ENCODE measurements at places on chromosomes 12 and 14. TPM values are rescaled to one million over a fixed set of nuclear protein-coding genes. Genes with fewer than 3 reads are reported as not detected.

DNA sequence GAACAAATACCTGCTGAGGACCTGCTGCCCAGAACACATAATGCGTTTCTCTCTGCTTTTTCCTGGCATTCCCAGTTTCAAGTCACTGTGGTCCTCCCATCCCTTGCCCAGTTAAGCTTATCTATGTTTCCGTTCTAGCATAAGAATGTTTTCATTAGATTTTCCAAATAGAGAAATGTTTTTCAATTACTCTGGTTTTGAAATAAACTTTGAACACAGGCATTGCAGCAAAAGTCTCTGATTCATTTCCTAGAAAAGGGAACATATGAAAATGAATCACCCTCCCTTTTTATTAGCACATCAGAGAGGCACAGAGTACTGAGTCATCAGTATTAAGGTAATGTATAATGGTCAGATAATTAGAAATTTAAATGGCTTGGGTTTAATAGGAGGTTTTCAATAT, 201.1 kb upstream of the TMEM260 start:
- DNase-seq: peak; percentile 17

- no peak for DNase-seq
Measured at GRCh38 chr12:124498275-124499189, 68.9 kb downstream of the NCOR2 start.

- no peak for DNase-seq
Measured at GRCh38 chr12:95613021-95613420, 61.7 kb upstream of the USP44 start.

GRCh38 chr12:112606611-112607365, 184.8 kb upstream of the RPH3A start:
- DNase-seq: no peak

DNA sequence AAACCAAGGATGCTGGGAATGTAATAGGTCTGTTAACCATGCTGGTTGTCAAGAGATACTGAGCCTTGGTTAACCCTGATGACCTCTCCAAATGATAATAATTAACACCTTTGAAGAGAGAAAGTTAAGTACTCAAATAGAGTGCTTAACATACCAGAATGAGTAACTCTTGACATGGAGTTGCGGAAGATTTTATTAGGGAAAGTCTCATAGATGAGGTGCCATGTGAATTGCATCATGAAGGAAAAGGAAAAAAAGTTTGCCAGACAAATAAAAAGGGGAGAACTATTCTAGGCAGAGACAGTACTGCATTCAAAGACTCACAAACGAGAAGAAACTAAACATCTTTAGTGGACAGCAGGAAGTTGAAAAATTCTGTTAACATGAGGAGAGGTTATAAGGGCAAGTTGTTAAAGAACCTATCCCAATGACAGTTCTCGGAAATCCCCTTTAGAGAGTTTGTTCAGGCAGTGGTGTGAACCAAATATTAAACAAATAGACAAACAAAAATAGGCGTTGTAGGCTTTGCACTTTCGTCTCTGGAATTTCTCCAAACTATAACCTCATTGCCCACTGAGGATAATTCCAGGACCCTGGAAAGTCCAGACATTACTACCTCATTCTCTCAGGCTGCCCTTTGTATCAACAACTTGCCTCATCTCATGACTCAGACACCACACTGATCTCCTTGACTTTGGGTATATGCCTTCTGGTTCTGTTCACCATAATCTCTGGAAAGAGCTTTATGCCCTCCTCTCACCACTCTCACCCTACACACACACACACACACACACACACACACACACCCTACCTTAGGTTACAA, 435.0 kb downstream of the GXYLT1 start:
- no peak for DNase-seq

- DNase-seq: no peak
Measured at GRCh38 chr14:21350539-21350938, 33.3 kb downstream of the SUPT16H start.

- no peak for DNase-seq
Measured at GRCh38 chr12:6902448-6902847, 2.2 kb upstream of the LRRC23 start.

CLECL1 gene
- not detected for polyA plus RNA-seq

BDKRB2 gene
- polyA plus RNA-seq: 21.3 TPM

DIO3 gene
- polyA plus RNA-seq: not detected

MAP1LC3B2 gene
- 2.5 TPM for polyA plus RNA-seq

Data from BJ (cell line).